ENCODE measurements at places on chromosomes 3 and 15.

DNA sequence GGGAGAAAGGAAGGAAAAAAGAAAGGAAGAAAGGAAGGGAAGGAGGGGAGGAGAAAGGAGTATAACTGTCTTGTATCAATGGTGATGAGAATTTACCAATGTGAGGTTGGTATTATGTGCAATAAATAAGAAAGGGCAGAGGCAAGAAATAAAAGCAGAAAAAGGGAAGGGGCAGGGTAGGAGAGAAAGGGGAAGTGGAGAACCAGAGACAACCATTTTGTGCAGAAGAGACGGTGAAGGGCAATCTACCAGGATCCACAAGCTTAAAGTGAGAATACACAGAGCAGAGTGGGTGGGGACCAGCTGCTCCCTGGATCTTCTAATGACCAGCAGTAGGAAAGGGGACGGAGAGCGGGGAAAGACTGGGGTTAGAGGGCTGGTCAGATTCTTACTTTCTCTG, 106.9 kb upstream of the SLCO2A1 start:
- no peaks in the 10 kb centered on the region for H3K27me3 ChIP-seq
- peaks cover 6% of the 10 kb centered on the region for H3K4me1 ChIP-seq
- H3K27ac ChIP-seq, result no peak overlapping the region

- no peak overlapping the region for H3K4me3 ChIP-seq
- H3K4me1 ChIP-seq, result no peaks in the 10 kb centered on the region
- H3K36me3 ChIP-seq, result no peaks in the 10 kb centered on the region
These were observed 760.3 kb upstream of the ARRDC4 start for GRCh38 chr15:97200161-97200560.

- no peaks in the 10 kb centered on the region for H3K4me1 ChIP-seq
- no peaks in the 10 kb centered on the region for H3K27me3 ChIP-seq
- no peak overlapping the region for H3K27ac ChIP-seq
- H3K4me3 ChIP-seq, result no peak overlapping the region
- H3K36me3 ChIP-seq, result no peaks in the 10 kb centered on the region
These were observed 290.1 kb downstream of the ZIC1 start for GRCh38 chr3:147699175-147699838.

GRCh38 chr3:109900783-109901182, 563.4 kb upstream of the DPPA4 start:
- no peak overlapping the region for H3K4me3 ChIP-seq
- peak overlapping the region; percentile 71 for H3K27ac ChIP-seq
- DNase-seq, result peak; percentile 20

- H3K4me3 ChIP-seq, result no peak overlapping the region
- no peaks in the 10 kb centered on the region for H3K4me1 ChIP-seq
- no peaks in the 10 kb centered on the region for H3K27me3 ChIP-seq
- no peak for DNase-seq
These were observed 124.1 kb downstream of the NR2E3 start for GRCh38 chr15:71934446-71934845.

- no peaks in the 10 kb centered on the region for H3K36me3 ChIP-seq
- no peak overlapping the region for H3K27ac ChIP-seq
- H3K4me1 ChIP-seq, result no peaks in the 10 kb centered on the region
- no peak overlapping the region for H3K4me3 ChIP-seq
- no peak for DNase-seq
These were observed 218.2 kb upstream of the TPM1 start for GRCh38 chr15:62824111-62825015.

GRCh38 chr15:34014556-34014955, 24.4 kb downstream of the AVEN start:
- DNase-seq, result no peak
- no peaks in the 10 kb centered on the region for H3K27me3 ChIP-seq
- H3K4me1 ChIP-seq, result no peaks in the 10 kb centered on the region

GRCh38 chr3:140602781-140603180, 75.1 kb upstream of the TRIM42 start:
- H3K4me3 ChIP-seq, result no peak overlapping the region
- H3K36me3 ChIP-seq, result no peaks in the 10 kb centered on the region
- DNase-seq, result no peak
- H3K4me1 ChIP-seq, result no peaks in the 10 kb centered on the region
- H3K27ac ChIP-seq, result no peak overlapping the region

- H3K27ac ChIP-seq, result no peak overlapping the region
- H3K4me3 ChIP-seq, result no peak overlapping the region
- DNase-seq, result no peak
- H3K27me3 ChIP-seq, result peaks cover 7% of the 10 kb centered on the region
These were observed 117.1 kb upstream of the MRPS22 start for GRCh38 chr3:139226731-139227130.

GRCh38 chr3:48996640-48997039, 6.6 kb downstream of the P4HTM start:
- H3K27ac ChIP-seq, result no peak overlapping the region
- no peak for DNase-seq
- H3K4me1 ChIP-seq, result peaks cover 6% of the 10 kb centered on the region
- no peaks in the 10 kb centered on the region for H3K27me3 ChIP-seq
- no peak overlapping the region for H3K4me3 ChIP-seq

DNA sequence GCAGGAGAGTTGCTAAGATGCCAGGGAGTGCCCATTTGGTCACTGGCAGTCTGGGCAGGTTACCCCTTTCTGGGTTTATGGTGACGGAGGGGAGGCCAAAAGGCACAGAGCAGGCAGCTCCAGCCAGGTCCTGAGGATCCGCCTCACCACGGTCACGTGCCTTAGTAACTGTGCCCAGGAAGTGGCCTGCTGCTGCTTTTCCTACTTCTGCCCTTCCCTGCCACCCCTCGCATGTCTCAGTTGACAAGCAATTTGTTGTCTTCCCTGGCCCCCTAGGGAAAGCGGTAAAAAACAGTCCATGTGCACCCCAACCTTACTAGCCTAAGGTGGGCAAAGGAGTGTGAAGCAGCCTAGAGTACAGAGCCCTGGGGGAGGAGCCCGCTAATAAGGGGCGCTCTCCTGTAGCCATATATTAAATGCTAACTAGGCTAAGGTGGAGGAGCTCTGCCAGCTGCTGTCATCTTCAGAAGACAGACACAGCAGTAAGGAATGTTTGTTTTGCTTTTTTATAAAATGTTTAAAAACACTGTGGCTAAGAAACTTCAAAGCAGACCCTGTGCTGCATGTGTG, 9.1 kb upstream of the LIPH start:
- H3K27me3 ChIP-seq, result peaks cover 3% of the 10 kb centered on the region
- no peak for DNase-seq
- no peak overlapping the region for H3K4me3 ChIP-seq

GRCh38 chr3:39971559-39972031, 162.2 kb downstream of the MYRIP start:
- H3K4me3 ChIP-seq, result no peak overlapping the region
- H3K27ac ChIP-seq, result no peak overlapping the region

GRCh38 chr3:130014526-130014925, 40.0 kb downstream of the TRH start:
- no peak overlapping the region for H3K27ac ChIP-seq
- no peaks in the 10 kb centered on the region for H3K36me3 ChIP-seq
- DNase-seq, result no peak
- H3K4me3 ChIP-seq, result no peak overlapping the region

DNA sequence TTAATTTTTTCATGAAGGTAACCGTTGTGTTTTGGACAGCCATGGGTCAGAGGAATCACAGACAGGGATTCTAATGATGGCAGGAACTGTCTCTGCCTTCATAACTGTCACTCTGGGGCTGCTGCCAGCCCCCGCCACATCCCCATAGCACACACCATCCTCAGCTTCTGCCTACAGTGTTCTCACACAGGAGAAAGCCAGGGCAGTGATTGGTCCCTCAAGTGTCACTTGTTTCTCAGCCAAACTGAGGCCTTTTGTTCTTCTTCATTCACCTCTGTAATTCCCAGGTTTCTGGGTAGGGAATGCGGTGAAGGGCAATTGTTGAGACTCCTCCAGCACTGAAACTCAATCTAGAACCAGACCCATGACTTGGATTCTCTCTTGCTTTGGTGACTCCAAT, 65.4 kb upstream of the C3orf80 start:
- no peak overlapping the region for H3K4me3 ChIP-seq
- no peaks in the 10 kb centered on the region for H3K36me3 ChIP-seq
- H3K27ac ChIP-seq, result no peak overlapping the region
- DNase-seq, result no peak
- no peaks in the 10 kb centered on the region for H3K4me1 ChIP-seq

DNA sequence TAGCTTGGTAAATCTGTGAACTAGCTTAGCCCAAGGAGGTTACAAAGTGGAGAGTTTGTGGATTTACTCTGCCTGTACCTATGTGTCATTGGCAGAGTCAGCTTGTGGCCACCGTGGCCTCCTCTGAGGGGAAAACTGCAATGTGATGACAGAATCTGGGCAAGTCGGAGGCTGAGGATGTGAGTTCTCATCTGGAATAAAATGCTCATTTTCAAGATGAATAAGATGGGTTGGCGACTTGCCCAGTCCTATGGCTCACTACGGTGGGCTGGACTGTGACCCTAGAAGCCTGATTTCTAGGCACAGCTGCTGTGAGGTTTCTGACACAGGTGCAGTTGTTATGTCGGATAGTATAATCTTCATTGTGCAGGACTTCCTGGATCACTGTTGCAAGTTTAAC, 83.7 kb downstream of the ETV5 start:
- H3K27me3 ChIP-seq, result peaks cover 29% of the 10 kb centered on the region
- DNase-seq, result no peak
- H3K27ac ChIP-seq, result no peak overlapping the region
- no peaks in the 10 kb centered on the region for H3K36me3 ChIP-seq
- no peaks in the 10 kb centered on the region for H3K4me1 ChIP-seq

Data from DND-41 (cell line).